ENCODE measurements at places on chromosomes 12 and 14.

- no peak for DNase-seq
Measured at GRCh38 chr14:105746124-105746514, 219.7 kb downstream of the TMEM121 start.

DNA sequence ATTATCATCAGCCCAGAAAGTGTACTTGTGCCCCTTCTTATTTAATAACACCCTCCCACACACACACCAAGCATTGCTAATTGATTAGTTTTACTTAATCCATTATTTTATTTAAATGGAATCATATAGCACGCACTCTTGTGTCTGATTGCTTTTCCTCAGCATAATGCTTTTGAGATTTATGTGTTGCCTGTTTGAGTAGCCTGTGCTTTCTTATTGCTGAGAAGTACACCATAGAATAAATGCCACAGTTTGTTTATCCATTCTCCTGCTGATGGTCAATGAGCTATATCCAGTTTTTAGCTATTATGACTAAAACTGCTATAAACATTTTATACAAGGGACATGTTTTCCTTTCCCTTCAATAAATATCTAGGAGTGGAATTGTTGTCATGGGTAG, 409.9 kb upstream of the PDE3A start:
- no peak for DNase-seq

DNA sequence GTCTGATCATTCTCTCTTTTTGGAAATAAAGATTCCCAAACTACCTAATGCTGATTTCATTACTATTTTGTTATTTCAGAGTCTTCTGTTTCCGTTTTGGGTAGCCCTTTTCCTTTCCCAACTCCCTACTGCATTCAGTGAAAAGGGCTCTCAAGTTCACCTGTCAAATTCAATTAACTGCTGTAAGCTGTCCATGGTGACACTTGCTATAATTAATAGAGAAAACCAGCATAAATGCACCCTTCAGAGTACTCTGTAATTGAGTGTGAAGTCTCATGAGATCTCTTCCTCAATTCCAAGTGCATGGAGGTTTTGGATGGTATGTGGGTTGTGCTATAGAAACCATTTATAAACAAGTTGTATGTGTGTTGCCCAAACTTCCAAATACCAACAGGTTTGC, 187.2 kb downstream of the RPL10L start:
- DNase-seq, result no peak

DNA sequence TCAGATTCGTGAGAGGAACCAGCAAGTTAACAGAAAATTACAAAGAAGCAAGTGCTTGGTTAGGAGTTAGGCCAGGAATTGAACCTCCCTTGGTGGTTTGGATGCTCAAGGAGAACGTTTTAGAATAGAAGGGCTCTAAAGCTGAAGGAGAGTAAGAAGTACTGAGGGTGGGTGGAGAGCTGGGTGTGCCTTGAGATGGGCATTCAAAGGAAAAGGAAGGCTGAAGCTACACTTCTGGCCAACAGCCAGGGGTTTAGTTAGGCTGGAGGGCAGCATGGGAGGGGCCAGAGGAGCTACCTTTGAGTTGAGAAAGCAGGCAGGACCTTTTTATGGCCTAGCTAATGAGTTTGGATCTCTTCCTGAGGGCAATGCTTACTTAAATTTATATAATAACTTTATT, 421.2 kb downstream of the CCDC91 start:
- DNase-seq, result no peak

- DNase-seq, result no peak
Measured at GRCh38 chr12:101557094-101557493, 37.7 kb upstream of the MYBPC1 start.

GRCh38 chr12:104425614-104426013, 31.1 kb upstream of the CHST11 start:
- DNase-seq, result no peak

- DNase-seq, result no peak
Measured at GRCh38 chr12:9660046-9660445, 9.5 kb upstream of the CLEC2D start.

- no peak for DNase-seq
Measured at GRCh38 chr14:65966188-65966587, 520.0 kb upstream of the CCDC196 start.

DNA sequence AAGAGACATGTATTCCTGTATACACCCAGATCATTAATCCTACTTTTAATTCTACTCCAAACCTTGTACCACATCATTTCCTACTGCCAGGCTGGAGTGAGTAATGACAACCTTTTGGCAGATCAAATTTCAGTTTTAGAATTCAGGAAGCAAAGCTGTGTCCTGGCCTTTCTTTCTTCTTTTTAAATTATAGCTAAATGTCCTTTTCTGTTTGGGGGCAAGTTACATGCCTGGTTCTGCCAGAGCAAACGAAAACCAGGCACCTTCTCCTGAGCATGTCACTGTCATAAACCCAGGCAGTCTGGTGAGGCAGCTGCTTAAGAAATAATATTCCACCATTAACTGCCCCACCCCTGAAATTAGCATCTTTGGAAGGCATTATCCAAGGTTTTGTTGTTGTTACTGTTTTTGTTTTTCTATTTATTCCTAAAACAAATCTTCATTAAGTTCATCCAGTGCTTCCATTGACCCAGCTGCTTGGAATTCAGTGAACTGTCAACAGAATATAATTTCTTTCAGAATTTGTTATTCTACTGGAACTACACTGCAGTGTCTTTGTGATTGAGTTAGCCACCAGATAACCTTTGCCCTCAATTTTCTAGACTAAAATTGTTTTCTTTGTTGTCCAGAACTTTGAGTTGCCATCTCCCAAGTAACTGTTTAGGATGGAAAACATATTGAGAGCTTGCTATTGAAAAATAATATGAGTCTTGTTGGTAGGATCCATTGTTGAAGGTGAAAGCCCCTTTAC, 33.2 kb downstream of the SAMD4A start:
- DNase-seq, result no peak

DNA sequence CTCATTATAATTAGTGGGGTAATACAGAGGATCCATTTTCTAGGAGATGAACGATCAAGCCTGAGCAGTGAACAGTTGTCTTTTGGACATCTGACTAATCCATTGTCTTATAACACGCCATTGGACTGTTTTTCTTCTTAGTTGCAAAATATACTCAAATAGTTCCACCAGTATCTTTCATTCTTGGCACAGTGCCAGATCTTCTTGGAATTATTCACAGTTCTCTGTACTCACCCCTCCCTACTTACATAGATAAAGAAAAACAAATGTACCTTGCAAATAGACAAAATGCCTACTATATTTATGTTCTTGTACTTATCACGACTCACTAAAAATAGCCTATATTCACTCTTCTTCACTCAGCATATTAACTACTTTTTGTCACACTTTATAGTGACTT, 3.8 kb downstream of the CBLN3 start:
- DNase-seq, result no peak

GRCh38 chr12:15858353-15858752, 23.8 kb upstream of the STRAP start:
- no peak for DNase-seq

DNA sequence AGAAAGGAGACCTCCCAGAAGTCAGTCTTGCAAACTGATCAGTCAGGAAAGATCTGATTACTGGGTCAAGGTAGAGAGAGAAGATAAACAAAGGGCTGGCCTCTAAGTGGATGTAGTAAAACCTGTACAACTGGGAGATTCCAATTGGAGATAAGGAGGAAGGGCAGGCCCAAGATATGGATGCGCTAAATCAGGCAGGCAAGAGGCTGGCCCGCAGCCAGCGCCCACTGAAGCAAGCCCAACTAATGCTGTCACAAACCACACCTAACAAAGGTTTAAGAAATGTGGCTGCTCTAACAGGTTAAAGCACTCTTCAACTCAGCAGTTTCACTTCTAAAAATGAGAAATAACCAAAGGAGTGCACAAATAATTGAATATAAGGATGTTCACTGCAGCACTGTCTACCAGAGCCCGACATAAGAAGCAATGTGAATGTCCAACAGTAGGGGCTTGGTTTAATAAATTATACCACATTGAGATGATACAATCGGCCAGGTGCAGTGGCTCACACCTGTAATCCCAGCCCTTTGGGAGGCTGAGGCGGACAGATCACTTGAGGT, 4.7 kb downstream of the GLTP start:
- no peak for DNase-seq

- DNase-seq, result no peak
Measured at GRCh38 chr14:90900476-90901083, 84.3 kb upstream of the TTC7B start.

DNA sequence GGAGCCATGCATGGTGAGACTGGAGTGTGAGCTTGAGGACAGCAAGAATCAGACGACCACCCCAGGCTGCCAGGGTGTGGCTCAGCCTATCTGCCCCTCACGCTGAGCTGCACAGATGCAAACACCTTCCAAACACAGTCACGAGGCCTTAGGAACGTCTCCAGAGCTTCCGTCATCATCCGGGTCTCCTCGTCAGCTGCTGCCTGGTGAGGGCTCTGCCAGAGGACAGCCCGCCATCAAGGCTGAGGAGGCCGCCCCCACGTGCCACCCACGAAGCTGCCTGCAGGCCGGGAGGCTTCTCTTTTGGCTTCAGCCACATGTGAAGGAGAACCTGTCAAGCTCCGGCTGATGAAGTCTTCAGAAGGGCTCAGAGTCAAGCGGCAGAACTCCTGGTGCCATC, 13.4 kb downstream of the DDX51 start:
- DNase-seq, result no peak

GRCh38 chr14:93063393-93063792, 52.3 kb downstream of the ITPK1 start:
- no peak for DNase-seq

GRCh38 chr12:83954956-83955601, 957.5 kb downstream of the SLC6A15 start:
- DNase-seq, result no peak

- no peak for DNase-seq
Measured at GRCh38 chr14:101877766-101878165, 86.6 kb upstream of the DYNC1H1 start.

GRCh38 chr12:72612171-72612570, 340.0 kb downstream of the TRHDE start:
- DNase-seq, result no peak

DNA sequence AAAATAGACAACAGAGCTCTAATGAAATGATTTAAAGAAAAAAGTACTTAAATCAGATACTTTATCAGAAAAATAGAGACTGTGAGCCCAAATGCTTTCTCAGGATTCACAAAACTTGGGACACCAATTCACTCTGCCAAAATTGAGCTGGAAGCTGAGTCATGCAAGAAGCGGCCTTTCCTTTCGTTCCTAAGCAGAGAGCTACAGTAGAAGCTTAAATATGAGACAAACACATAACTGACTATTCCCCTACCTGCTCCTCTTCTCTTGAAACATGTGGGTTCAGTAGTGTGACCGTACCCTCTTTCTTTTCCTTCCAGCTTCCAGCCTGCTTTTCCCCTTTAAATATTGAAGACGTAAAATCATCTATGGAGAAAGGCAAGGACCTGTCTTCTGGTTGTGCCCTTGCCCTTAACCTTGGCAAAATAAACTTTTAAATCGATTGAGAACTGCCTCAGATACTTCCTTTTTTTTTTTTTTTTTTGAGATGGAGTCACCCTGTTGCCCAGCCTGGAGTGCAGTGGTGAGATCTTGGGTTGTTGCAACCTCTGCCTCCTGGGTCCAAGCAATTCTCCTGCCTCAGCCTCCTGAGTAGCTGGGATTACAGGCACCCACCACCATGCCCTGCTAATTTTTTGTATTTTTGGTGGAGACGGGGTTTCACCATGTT, 4.4 kb upstream of the SDS start:
- no peak for DNase-seq

- no peak for DNase-seq
Measured at GRCh38 chr12:122003651-122004611, 17.8 kb upstream of the BCL7A start.

DNA sequence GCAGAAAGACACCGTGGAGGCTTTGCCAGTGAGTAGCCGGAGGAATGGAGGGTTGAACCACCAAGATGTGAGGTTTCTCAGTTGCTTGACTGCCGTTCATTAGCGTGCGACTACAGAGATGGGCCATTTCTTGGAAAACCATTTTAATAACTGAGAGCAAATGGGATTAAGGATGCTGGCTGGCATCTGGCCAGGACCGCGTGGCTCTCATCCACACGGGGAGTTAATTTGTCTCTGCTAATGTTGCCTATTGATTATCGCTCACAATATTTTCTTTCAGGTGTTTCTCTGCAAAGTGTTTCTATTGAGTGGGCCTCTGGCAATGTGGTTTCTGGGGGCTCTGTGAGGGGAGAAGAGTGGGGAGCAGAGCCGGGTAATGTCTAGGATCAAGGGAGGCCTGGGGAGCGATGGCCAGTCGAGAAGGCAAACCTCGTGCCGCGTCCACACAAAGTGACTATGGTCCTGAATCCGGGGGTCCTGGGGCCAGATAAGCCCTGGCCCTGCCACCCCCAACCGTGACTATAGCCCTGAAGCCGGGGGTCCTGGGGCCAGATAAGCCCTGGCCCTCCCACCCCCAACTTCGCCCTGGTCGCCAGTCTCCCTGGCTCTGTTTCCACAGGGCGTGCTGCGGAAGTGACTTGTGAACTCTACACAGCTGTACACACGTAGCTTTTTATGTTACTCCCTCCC, 110.6 kb downstream of the PRMT8 start:
- no peak for DNase-seq

- DNase-seq, result no peak
Measured at GRCh38 chr12:24025153-24025798, 75.8 kb upstream of the SOX5 start.

DNA sequence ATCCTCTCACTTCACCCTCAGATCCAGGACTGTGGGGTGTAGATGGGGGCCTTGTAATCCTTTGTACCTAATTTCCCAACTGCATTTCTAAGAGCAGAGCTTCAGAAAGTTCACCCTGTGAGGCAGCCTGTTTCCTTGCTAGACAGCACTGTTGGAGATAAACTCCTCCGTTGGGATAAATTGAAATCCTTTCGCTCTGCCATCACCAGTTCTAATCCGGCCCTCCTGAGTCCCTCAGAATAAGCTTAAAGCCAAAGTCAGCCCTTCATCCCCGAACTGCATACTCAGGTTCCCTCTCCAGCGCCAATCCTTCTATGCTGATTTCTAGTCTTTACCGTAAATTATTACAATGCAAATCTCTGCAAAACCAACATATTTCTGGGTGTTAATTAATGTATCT, 114.7 kb downstream of the PRMT8 start:
- no peak for DNase-seq

- no peak for DNase-seq
Measured at GRCh38 chr14:52258783-52259182, 8.7 kb upstream of the PTGDR start.

GRCh38 chr12:103956509-103957027, 9.1 kb upstream of the TDG start:
- DNase-seq, result no peak

GRCh38 chr12:56529656-56530055, 8.0 kb downstream of the RBMS2 start:
- DNase-seq, result no peak

GRCh38 chr14:87170179-87170578, 822.8 kb downstream of the GALC start:
- DNase-seq, result no peak

GRCh38 chr12:5972387-5972786, 27.3 kb upstream of the ANO2 start:
- no peak for DNase-seq

GRCh38 chr12:91819132-91819447, 326.6 kb downstream of the BTG1 start:
- DNase-seq, result no peak
